ENCODE measurements at places on chromosomes 4 and X. TPM values are rescaled to one million over a fixed set of nuclear protein-coding genes. Genes with fewer than 3 reads are reported as not detected.

The PPEF2 gene
- total RNA-seq = not detected

The GRID2 gene
- total RNA-seq = 33.3 TPM

The CT45A10 gene
- total RNA-seq = not detected

The RGN gene
- 7.3 TPM for total RNA-seq

The CCDC149 gene
- total RNA-seq = 104 TPM

The CDKL2 gene
- total RNA-seq = not detected

The ITIH6 gene
- total RNA-seq = not detected

The MAGIX gene
- total RNA-seq = 6.6 TPM

The FGF13 gene
- total RNA-seq = 22.1 TPM

The MID1 gene
- total RNA-seq = 26.9 TPM

The XAGE2 gene
- total RNA-seq = not detected

The GAGE12G gene
- not detected for total RNA-seq

The BRS3 gene
- not detected for total RNA-seq

The XAGE1A gene
- not detected for total RNA-seq

The LEF1 gene
- total RNA-seq = 49.7 TPM

The RTL9 gene
- total RNA-seq = not detected

The MAGEC2 gene
- not detected for total RNA-seq

The MAGEB1 gene
- total RNA-seq = not detected

All from uterus (tissue), 4 donors.